ENCODE measurements at places on chromosomes 1 and 21.

GRCh38 chr1:77288275-77288674 lies 6.5 kb downstream of the AK5 start:
- no peak for DNase-seq

DNA sequence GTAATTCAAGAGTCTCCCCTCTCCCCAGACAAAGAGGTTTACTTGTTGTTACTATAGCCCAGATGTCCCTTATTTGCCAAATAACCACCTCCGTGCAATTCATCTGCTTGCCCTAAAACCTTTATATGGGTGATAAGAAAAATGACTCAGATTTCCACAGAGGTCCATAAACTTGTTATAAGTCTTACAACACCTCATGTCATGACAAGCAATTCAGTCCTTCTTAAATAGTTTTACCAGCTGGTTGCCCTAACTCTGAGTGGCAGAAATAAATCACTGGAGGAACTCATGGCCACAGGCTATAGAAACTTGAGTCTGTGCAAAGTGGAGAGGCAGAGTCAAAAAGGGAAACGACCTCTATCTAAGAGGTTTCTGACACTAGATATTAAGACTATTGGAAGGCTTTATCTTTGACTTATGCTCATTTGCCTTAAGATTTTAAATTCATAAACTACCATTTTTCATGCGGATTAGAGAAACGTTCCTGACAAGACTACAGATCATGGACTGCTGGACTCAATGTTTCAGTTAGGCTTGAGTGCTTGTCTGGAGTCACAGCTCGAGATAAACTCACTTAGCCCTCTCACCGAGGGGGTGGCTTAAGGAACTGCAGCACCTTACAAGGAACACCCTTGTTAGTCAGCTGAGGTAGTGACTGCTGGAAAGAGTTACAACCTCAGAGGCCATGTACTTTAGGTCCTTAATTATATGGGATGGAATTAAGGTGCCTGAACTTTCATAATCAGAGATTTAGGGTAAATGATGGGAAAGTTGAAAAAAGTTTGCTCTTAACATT lies 662.5 kb upstream of the USP24 start:
- no peak for DNase-seq

DNA sequence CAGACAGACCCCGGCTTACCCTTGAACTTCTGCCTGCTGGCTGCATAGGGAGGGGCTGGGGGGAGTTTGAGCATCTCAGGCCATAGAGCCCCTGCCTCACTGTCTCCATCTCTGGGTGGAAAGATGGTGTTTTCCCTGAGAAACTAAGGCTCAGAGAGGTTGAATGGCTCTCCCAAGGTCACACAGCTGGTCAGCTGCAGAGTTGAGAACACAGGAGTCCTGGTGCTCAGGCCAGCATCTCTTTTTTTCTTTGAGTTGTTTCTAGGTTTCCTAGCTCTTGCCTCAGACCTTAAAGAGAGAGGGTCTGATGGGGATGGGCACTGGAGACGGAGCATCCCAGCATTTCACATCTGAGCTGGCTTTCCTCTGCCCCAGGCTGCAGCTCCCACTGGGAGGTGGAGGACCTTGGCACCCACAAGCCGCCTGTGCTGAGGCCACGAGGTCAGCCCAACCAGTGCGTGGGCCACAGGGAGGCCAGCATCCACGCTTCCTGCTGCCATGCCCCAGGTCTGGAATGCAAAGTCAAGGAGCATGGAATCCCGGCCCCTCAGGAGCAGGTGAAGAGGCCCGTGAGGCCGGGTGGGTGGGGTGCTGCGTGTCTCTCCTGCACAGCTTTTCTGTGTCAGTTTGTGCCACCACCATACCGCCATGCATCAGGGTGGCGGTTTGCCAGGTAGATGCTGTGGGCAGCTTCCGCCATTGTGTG lies 21.8 kb downstream of the PCSK9 start:
- DNase-seq, result no peak

DNA sequence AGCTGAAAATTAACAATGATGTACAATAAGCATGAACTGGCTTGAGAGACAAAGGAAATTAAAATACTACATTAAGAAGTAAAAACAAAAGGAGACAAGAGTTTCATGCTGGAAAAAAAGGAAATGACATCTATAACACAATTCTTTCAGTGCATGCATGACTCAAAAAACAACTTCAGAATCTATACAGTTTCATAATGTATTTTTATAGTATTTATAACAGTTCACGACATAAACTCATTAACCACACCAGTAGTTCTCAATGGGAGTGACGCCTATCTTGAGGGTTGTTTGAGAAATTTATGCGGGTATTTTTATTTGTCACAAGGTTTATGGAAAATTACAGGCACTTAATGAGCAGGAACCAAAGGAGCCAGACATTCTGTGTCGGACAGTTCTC lies 168.5 kb downstream of the SMYD3 start:
- DNase-seq, result no peak

DNA sequence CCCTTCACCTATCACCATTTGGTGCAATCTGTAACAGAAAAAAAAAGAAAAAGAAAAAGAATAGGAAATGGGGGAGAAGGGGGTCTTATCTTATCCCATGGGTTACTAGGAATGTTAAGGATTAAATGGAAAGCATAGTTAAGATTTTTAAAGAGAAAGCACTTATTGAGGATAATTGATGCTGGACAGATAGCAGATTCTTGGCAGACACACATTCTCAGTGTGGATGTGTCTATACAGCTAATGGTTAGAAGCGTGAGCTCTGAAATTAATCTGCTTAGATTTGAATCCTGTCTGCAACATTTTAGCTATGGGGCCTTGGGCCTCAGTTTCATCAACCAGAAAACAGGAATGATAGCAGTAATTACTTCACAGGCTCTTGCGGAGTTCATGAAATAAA lies 67.1 kb downstream of the SSBP3 start:
- no peak for DNase-seq

- DNase-seq, result no peak
Observed at GRCh38 chr1:156676820-156677615, at the start of gene NES. Gene NES, minus strand, starts transcription at chr1:156677407. Its CDS starts 143 bp downstream, at chr1:156677264.

GRCh38 chr1:14578156-14578555 lies 20.3 kb upstream of the KAZN start:
- no peak for DNase-seq

DNA sequence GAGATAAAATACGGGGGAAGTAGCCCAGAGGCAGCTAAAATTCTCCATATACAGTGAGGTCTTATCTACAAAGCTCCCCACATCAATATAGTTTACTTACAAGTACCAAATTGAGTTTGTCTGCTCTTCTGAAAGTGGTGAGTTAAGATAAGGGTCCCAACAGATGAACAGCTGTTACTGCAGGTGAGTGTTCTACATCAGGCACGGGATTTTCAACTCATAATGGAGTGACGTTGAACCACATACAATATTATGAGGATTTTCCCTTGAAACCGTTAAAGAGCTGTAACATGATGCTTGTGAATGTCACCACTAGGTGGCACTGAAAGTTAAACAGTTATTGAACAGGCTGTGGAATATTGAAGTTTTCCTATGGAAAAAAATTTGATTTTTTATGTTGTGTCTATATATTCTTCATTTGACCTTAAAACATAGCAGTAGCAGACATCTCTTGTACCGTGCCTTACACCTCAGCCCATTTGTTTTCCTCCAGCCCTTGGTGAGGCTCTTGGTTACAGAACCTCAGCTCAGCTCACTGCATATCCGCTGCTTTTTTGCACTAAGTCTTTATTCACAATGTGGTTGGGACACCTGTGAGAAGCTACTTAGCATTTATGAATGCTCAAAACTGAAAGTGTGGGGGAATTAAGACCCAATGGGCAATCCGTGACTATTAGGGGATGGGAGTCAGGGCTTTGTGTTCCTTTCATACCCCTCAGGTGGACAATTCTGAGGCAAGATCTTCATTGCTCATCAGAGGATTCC lies 23.2 kb downstream of the CD1D start:
- no peak for DNase-seq

GRCh38 chr21:35611708-35612132 lies 448.6 kb downstream of the SETD4 start:
- DNase-seq, result no peak

GRCh38 chr21:34844013-34844923 lies 175.5 kb downstream of the CLIC6 start:
- DNase-seq, result no peak

- no peak for DNase-seq
Observed at GRCh38 chr1:169486281-169487051, 722 bp upstream of the SLC19A2 start.

GRCh38 chr1:90045853-90046563 lies 51.1 kb downstream of the ZNF326 start:
- no peak for DNase-seq

DNA sequence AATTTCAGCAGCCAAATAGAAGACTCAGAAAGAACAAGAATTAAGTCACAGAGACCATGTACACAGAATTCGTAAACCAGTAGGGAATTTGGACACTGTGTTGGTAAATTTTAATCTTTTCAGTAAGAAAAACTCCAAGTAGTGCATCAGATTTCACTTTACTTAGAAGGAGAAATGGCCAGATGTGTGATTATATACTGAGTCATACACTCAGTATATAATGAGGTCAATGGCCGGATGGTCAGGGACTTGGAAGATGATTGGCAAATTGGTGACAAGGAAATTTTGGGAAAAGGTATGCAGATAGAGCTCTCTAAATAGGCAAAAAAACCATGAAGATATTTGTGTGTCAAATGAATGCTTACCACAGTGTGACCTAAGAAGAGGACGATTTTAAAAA lies 399.8 kb upstream of the LRRC7 start:
- DNase-seq, result no peak
